ENCODE measurements at places on chromosomes 4 and X. TPM values are rescaled to one million over a fixed set of nuclear protein-coding genes. Genes with fewer than 3 reads are reported as not detected.

DNA sequence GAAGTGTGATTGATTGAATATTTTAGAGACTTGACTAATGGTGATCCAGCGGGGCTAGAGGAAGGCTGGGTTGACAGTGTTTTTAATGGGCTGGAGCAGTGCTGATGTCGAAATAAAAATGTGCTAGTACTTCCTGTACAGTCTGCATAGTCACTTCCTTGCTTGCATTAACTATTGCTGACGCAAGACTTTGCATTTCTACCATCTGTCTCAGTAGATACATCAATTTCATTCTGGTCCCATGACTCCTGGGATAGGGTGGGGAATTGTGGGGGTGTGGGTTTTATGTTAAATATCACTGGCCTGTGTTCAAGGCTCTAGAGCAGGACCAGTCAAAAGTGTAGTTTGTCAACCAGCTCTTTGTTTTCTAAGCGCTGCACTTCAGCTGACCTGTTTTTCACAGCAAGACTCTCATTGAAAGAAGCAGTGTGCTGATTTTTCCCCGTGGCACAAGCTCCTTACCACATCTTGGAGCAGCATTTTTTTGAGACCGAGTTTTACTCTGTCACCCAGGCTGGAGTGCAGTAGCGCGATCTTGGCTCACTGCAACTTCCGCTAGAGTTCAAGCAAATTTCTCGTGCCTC is 35.2 kb upstream of the PHEX start:
- H3K27ac ChIP-seq, result no peak overlapping the region
- no peaks in the 10 kb centered on the region for H3K36me3 ChIP-seq
- no peak for DNase-seq
- H3K4me3 ChIP-seq, result no peak overlapping the region

- no peaks in the 10 kb centered on the region for H3K4me1 ChIP-seq
- H3K4me3 ChIP-seq, result no peak overlapping the region
- H3K27me3 ChIP-seq, result no peaks in the 10 kb centered on the region
- no peaks in the 10 kb centered on the region for H3K36me3 ChIP-seq
- H3K27ac ChIP-seq, result no peak overlapping the region
These were observed 44.1 kb upstream of the INTS6L start for GRCh38 chrX:135476378-135476777.

Gene ERAS
- total RNA-seq, result not detected

Gene XAGE1A
- not detected for total RNA-seq

DNA sequence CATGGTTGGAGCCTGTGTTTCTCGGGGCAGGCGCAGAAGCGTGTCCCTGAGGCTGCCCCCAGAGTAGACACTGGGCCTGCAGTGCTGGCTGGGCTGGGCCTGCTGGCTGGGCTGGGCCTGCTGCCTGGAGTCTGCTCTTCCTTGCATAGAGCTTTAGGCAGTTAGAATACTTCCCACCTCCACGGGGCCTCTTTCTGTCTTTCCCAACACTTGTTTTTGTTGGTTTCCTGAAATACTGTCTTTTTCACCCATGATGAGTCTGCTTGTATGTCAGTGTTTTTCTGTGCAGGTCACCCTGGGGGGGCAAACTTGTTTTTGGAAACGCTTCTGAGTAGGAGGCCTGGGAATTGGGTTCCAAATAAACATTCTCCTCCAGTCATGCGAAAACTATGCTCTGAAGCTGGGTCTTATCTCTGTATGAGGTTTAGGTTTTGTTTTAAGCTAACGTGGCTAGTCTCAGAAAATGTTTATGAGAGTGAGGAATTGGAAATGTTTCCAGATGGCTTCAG is 32.2 kb downstream of the TRMT44 start:
- no peaks in the 10 kb centered on the region for H3K27me3 ChIP-seq
- H3K4me3 ChIP-seq, result no peak overlapping the region
- H3K36me3 ChIP-seq, result peaks cover 13% of the 10 kb centered on the region
- H3K27ac ChIP-seq, result no peak overlapping the region
- no peaks in the 10 kb centered on the region for H3K4me1 ChIP-seq

All from CD4-positive, alpha-beta memory T cell (primary cell).